ENCODE measurements at places on chromosomes 13 and 19. TPM values are rescaled to one million over a fixed set of nuclear protein-coding genes. Genes with fewer than 3 reads are reported as not detected.
A peak's percentile ranks its signal among the peaks of the same experiment; 100 is the strongest.

- no peak for DNase-seq
Measured at GRCh38 chr13:44557986-44558385, 18.1 kb downstream of the TSC22D1 start.

The TMEM238 gene
- total RNA-seq = 9.9 TPM

DNA sequence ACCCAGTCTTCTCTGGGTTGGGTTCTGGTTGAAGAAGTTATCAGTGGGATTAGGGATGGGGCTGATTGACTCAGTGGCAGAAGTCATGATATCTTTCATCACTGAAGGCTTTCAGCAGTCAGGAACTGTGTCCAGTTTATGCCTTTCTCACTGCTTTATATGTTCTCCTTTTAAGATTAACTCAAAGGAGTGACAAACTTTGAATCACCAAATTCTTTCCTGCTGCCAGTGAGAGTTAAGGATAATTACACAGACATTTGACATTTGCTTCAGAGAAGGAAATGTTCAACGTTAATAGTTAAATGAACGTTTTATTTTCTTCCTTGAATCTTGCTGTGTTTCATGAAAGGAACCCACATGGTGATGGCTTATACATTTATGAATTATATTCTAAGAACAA, 41.0 kb upstream of the CNMD start:
- DNase-seq = no peak

GRCh38 chr19:39074205-39074692, 9.9 kb upstream of the ACP7 start:
- no peak for DNase-seq

The SYNGR4 gene
- total RNA-seq = not detected

The PSPN gene
- 5.2 TPM for total RNA-seq

GRCh38 chr19:3537101-3537437, 1.9 kb upstream of the TEKTIP1 start:
- no peak for DNase-seq

The C5AR1 gene
- total RNA-seq = 4.1 TPM

- no peak for DNase-seq
Measured at GRCh38 chr19:54160182-54160811, 776 bp upstream of the LENG1 start.

The SULT2A1 gene
- not detected for total RNA-seq

The KCNN1 gene
- not detected for total RNA-seq

DNA sequence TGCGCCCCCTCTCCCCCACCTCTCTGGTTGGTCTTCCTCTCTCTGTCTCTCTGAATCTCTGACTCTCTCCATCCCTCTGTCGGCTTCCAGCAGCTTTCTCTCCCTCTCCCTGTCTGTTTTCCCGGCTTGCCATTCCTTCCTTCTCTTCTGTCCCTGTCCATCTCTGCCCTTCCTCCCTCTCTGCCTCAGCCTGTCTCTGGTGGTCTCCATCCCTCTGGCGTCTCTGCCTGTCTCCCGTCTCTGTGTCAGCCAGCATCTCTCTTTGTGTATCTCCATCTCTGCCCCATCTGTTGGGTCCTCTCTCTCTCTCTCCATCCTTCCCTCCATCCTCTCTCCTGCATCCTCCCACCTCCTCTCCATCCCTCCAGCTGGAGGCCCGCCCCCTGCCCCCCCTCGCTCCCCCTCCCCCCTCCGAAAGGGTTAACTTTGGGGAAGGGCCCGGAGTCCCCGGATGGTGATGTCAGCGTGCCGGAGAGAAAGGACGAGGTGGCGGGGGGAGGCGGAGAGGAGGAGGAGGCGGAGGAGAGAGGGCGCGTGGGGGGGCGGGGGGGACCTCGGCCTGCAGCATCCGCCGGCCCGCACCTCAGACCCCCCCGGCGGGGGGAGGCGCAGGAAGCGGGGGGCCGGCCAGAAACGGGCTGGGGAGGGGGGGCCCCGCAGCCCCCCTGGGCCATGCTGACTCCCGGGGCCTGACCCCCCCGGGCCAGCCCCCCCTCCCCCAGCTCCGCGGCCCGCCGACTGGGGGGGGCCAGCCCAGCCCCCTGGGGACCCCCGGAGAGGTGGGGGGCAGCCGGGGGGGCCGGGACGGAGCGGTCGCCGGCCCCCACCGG, at the start of gene BRSK1:
Gene BRSK1, plus strand, starts transcription at position 450 of the 830 bp plus-strand sequence. CDS start 446 bp downstream, outside the sequence.
- DNase-seq = peak; percentile 22

The CYP2F1 gene
- total RNA-seq = not detected

DNA sequence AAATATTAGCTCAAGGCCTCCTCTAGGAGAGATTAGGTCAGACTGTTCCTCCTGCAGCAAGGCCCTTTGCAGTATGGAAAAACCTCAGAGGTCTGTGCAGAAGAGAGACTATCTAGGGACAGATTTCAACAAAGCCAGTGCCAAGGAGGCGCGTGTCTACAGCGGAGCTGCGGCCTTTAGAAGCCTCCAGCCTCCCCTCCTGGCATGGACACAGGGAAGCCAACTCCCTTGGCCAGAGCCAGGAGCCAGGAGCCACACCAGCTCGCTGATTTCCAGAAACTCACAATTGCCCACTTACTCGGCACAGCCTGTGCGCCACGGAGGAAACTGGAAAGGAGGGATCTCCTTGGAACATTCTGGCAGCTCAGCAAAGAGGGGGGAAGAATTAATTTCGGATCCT, 63.4 kb downstream of the INSR start:
- DNase-seq = no peak

- no peak for DNase-seq
Measured at GRCh38 chr19:45515807-45516401, 8.6 kb downstream of the VASP start.

GRCh38 chr13:26558987-26559386, 1.5 kb downstream of the WASF3 start:
- no peak for DNase-seq

DNA sequence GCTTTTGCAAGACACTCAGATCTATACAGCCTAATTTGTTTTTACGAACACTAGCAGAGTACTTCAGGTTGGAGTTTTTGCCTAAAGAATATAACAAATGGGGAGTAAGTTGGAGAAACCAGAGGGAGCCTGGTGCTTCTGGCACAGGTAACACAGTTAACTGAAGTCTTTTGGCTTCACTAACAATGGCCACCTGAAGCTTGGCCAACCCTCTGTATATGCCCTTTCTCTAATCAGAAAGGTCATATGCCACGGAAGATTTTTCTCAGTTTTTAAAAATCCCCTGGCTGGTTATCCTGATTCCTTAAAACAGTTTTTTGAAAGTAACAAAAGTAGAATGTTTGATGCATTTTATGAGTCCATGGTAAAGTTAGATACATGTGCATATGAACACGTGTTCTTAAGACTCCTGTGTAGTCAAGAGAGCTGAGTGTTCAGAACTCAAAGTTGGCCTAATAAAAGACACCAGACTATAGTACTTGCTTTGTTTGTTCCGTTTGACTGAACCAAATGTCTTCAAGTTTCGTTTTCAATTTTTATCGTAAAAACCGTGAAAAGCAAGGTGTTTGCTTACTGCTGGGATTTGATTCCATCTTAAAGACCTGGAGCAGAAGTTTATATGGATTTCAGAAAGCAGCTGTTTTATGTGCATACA, 137.5 kb downstream of the KCNRG start:
- DNase-seq = no peak

- DNase-seq = no peak
Measured at GRCh38 chr19:7562646-7563393, 27.3 kb downstream of the PNPLA6 start.

- DNase-seq = no peak
Measured at GRCh38 chr13:108760129-108760528, 130.7 kb downstream of the MYO16 start.

The ANO8 gene
- 21.5 TPM for total RNA-seq

The ZNF681 gene
- total RNA-seq = 8.3 TPM

DNA sequence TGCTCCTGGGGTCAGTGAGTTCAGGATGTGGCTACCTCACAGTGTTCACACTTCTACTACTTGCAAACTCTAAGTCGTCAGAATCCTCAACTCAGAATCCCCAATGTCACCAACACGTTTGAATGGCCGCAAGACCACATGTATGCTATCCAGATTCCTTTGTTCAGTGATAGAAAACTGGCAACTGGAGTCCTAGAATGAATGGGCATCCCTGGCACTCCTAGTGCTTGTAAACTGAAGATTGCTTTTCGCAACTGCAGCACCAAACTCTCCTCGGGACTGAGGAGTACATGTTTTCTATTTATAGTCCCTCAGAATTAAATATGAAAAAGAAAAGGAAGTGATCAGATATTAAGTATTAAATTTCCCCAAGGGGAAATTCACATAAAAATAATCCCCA, 4.9 kb downstream of the SMAD9 start:
- no peak for DNase-seq

- DNase-seq = no peak
Measured at GRCh38 chr19:18660051-18660910, 23.2 kb upstream of the CRTC1 start.

DNA sequence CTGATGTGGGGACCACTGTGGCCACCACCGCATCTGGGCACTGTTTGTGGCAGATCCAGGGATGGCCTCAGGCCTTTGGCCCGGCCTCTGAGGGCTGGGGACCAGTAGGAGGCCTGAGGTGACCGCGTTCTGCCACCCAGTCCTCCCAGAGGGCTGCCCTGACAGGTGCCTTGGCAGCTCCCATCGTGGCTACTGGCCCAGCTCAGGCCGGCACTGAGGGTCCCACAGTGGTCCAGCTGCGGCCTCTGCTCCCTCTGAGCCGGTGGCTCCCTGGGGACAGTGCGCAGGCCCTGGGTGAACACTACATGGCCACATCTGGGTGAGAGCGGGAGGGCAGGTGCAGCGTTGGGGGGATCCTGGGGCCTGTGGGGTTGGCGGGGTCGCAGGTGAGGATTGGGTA, 61.9 kb downstream of the KDM4B start:
- DNase-seq = no peak

All from CD4-positive, alpha-beta memory T cell (primary cell).